Heart left ventricle (tissue), 16 donors: ENCODE measurements at places on chromosomes 6 and 20.

- peak; percentile 18 for DNase-seq
These were observed 262.3 kb downstream of the ZNF217 start for GRCh38 chr20:53331151-53331973.

DNA sequence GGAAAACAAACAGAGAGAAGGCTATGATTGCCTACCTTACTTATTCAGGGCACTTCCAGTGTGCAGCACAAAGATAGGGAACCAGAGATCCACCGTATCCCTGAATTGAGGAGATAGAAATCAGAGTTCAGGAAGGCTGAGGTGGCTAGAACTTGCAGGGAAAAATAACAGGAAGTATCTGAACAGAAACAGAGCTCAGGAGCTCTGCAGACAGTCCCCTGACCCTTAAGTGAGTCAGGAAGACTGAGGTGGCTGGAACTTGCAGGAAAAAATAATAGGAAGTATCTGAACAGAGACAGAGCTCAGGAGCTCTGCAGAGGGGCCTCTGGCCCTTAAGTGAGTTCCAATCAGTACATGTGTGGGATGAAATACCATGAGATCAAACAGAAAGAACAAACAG lies 65.4 kb downstream of the RPRD1B start:
- DNase-seq = no peak

GRCh38 chr6:133245422-133245903 lies 4.3 kb downstream of the EYA4 start:
- no peak for DNase-seq

GRCh38 chr6:12345694-12346058 lies 55.5 kb downstream of the EDN1 start:
- DNase-seq = no peak

DNA sequence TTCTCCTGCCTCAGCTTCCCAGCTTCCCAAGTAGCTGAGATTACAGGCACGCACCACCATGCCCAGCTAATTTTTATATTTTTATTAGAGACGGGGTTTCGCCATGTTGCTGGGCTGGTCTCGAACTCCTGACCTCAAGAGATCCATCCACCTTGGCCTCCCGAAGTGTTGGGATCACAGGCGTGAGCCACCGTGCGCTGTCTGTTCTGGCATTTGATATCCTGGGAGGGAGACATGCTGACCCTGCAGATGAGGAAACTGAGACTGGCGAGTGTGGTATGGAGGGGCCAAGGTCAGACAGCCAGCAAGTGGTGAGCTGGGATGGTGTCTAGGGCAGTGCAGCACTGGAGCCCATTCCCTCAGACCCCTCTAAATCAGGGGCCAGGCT lies 44.6 kb downstream of the SRC start:
- DNase-seq = peak; percentile 51

GRCh38 chr6:149566410-149567193 lies 427 bp downstream of the GINM1 start:
- peak; percentile 49 for DNase-seq
